ENCODE measurements at places on chromosomes 7 and 10.

DNA sequence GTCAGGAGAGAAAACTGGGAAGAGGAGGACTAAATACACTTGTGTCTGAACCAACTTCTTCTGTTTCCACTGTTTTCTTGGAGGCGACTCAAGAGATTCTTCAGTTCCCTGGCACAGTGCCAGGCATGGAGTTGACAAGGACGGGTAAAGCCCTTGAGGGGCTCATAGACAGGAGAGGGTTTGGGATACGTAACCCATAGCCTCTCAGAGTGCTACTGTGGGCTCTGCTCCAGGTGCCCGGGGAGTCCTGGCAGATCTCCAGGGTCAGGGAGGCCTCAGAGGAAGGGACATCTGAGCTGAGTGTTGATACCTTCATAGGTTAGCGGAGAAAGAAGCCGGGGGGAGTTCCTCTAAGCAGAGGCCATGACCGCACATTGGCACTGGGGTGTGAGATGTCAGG is 42.0 kb downstream of the GALNT17 start:
- no peak for DNase-seq

DNA sequence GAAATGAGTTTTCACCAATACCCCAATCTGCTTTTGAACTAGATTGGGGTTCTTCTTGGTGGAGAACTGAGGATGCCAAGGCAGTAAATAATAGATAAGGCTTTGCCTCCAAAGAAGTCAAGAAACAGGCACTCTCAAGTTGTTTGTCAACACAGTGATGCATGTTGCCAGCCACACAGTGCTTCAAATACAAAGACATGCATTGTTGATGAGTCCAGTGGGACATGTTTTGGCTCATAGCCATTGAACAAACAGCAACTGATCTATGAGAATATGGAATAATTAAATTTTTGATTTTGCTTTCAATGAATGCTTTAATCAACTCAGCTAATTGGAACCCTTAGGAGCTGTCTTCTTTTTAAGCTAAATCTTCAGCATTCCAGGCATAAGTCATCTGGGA is 346.4 kb downstream of the THSD7A start:
- no peak for DNase-seq

- DNase-seq = no peak
Observed at GRCh38 chr10:19169684-19170083, 121.1 kb downstream of the MALRD1 start.

- no peak for DNase-seq
Observed at GRCh38 chr7:139511315-139511714, 12.2 kb upstream of the CLEC2L start.

DNA sequence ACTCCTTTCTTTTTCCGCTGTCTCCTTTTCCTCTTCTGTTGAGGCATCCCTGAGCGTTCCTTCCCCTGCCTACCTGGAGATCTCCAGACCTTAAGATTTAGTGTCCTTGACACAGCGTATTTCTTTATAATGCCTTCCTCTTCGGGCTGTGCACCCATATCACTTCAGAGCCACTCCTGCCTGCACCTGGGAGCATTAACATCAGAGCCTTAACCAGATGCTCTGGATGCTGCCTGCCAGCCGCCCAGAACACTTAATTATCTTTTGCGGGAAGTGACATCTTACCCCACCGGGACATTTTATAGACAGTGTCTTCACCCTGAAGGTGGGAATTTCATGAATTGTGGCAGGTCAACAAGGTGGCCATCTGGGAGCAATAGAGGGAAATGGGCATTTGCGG is 24.2 kb downstream of the UBTD1 start:
- DNase-seq = no peak

DNA sequence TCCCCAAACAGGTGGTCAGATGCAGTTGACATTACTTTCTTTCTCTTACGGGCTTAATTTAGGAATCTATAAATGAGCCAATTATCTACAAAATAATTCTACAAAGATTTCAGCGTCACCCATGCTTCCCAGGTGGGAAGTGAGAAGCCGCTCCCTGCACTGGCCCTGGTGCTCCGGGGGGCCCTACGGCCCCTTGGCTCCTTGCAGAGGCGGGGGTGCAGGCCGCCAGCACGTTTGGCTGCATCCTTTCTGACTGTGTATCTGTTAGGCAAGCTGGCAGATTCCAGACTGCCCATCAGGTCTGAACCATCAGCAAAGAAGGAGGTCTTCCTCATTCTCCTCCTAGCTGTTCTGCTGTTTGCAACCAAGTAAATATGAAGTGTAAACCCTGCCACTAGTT is 16.3 kb downstream of the VWC2 start:
- DNase-seq = no peak

- no peak for DNase-seq
Observed at GRCh38 chr10:124867304-124867703, 65.7 kb downstream of the ABRAXAS2 start.

GRCh38 chr7:114885836-114886235 is 36.1 kb upstream of the MDFIC start:
- DNase-seq = no peak

DNA sequence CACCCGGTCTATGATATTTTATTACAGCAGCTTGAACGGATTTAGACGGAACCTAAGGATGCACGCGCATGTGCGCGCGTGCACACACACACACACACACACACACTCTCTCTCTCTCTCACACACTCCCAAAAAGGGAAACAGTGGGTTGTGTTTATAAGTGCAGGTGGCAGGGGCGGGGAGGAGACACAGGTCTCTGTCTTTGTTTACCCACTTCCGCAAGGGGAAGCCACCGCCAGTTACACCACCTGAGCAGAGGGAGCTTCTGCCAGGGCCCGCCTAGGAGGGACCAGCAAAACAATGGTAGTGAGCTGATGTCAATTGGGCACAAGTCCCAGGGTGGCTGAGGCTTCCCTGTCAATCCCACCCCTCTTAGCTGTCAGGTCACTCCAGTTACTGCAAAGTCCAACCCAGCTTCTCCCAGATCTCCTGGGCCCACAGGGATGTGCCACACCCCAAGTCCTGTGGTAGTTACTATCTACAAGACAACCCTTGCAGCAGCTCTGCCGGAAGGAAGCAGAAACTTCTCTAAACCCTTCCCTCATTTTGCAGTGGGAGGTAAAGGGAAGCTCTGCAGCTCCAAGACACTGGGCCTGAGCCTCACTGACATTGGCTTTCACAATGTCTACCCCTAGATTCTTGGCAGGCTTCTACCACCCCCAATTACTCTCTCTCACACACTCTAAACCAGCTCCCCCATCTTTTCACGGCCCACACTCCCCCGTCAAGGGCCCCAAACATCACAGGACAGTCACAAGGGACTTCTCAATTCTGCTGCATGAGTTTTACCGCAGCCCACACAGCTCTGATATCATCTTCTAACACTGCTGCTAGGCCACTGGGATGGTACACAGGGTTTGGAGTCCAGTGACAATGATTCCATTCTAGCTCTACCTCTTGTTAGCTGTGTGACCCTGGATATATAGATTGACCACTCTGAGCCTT is 17.6 kb downstream of the ANXA11 start:
- no peak for DNase-seq

DNA sequence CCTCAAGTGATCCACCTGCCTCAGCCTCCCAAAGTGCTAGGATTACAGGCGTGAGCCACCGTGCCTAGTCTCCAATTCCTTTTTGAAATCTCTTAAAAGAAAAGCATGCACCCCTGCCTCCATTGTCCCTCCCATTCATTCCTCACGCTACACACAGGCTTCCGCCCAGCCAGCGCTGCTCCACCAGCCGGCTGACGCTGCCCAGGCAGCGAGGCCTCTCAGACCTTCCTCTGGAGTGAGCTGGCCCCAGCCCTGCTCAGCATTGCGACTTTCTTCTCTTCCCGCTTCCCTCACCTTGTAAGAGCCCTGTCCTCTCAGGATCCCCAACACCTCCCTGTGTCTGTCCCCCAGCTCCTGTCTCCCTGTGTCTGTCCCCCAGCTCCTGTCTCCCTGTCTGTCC is 23.6 kb downstream of the RGS10 start:
- no peak for DNase-seq

- no peak for DNase-seq
Observed at GRCh38 chr10:55491712-55492111, 690.7 kb upstream of the PCDH15 start.

- DNase-seq = peak; percentile 61
Observed at GRCh38 chr7:35424869-35425495, 171.1 kb upstream of the TBX20 start.

DNA sequence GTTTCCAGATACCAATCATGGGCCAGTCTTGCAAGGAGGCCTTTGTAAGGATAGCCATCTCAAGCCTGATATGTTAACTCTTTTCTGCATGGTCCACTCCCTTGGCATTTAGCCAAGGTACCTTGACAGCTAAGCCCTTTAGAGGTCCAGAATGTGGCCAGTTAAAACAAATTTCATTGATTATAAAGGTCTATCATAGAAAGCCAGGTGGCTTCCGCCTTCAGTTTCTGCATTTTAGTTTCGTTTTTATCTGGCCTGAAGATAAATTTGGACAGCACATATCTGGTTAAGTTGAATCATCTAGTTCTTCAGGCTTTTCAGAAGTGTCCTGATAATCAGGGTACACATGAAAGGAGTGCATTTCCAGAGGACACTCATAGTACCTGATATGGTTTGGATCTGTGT is 30.7 kb downstream of the ANKIB1 start:
- no peak for DNase-seq

GRCh38 chr10:113283189-113283588 is 269.7 kb upstream of the HABP2 start:
- DNase-seq = no peak

DNA sequence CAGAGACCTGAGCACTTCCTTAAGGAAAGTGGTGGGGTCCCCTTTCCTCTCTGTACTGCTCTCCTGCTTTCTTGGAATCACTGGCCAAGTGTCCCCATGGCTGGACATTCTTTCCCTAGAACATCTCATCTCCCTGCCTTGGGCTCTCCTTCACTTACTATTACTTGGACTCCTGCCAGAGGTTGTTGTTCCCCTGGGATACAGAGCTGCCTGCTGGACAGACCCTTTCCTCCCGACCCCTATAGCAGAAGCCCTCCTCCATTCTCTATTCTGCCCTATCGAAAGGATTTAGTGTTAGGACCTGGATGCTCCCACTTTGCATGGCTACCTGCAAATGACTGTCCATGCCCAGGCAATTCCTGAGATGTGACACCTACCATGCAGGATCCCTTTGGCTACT is 164.3 kb upstream of the PODXL start:
- DNase-seq = no peak

DNA sequence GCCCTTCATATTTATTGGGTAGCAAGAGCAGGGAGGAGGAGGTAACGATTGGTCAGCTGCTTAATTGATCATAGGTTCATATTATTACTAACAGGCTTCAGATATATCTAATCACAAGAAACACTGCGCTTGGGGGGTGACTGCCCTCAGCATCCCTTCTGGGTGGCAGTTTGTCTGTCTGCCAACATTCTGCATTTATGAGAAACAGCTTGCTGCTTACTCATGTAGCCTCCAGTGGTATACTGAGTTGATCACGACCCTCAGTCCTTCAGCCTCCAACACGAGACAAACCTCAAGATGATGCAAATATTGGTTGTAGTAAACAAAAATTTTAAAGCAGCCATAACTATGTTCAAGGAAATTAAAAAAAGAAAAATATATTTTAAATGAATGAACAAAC is 657.8 kb upstream of the PHF14 start:
- no peak for DNase-seq
